ENCODE measurements at places on chromosomes 11 and 22.

DNA sequence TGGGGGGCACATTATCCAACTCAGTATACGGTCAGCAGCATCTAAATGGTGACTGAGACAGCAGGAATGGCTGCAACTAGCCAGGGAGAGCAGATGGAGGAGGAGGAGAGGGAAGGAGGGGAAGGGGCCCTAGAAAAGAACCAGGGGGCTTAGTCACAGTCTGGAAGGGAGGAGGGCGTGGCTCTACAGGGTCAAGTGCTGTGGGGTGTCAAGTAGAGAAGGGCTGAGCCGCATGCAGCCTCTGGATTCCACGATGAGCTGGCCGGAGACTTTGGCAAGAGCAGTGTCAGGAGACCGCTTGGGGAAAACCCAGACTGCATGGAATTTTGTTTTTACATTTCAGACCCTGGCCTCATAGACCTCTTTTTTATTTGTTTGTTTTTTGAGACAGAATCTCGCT, 25.8 kb upstream of the PPFIA1 start:
- DNase-seq: no peak

- DNase-seq: no peak
Measured at GRCh38 chr22:21800552-21801303, 65.1 kb upstream of the YPEL1 start.

- DNase-seq: no peak
Measured at GRCh38 chr11:103881584-103881983, 154.9 kb upstream of the DDI1 start.

GRCh38 chr11:44832452-44832851, 105.7 kb downstream of the TSPAN18 start:
- no peak for DNase-seq

GRCh38 chr11:34275486-34275885, 82.3 kb downstream of the ABTB2 start:
- no peak for DNase-seq

GRCh38 chr11:46981436-46981835, 44.9 kb downstream of the CSTPP1 start:
- no peak for DNase-seq

GRCh38 chr11:114079511-114080065, 20.1 kb downstream of the ZBTB16 start:
- DNase-seq: no peak

GRCh38 chr22:49660321-49660720, 167.4 kb downstream of the BRD1 start:
- no peak for DNase-seq

DNA sequence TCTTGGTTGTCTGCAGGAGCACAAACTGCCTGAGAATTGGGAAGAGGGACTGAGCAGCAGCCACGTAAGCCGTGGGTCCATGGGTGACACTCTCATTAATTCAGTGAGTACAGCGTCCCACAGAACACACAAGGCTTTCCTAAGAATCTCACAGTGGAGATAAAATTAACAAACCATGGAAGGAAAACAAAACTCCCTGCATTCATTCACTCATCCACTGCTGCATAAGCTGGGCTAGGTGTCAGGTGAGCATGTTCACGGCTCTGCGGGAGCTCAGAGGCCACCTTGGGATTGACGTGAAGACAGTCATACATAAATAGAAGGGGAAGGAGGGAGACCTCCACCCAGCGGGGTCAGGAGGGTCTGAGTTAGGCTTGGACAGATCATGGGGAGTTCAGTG, 1442.7 kb downstream of the TBC1D22A start:
- DNase-seq: no peak

GRCh38 chr11:10304495-10305261, at the start of gene ADM:
TSS of gene ADM (plus strand) at chr11:10305073. CDS start at chr11:10305701, 628 bp downstream.
- DNase-seq: no peak

DNA sequence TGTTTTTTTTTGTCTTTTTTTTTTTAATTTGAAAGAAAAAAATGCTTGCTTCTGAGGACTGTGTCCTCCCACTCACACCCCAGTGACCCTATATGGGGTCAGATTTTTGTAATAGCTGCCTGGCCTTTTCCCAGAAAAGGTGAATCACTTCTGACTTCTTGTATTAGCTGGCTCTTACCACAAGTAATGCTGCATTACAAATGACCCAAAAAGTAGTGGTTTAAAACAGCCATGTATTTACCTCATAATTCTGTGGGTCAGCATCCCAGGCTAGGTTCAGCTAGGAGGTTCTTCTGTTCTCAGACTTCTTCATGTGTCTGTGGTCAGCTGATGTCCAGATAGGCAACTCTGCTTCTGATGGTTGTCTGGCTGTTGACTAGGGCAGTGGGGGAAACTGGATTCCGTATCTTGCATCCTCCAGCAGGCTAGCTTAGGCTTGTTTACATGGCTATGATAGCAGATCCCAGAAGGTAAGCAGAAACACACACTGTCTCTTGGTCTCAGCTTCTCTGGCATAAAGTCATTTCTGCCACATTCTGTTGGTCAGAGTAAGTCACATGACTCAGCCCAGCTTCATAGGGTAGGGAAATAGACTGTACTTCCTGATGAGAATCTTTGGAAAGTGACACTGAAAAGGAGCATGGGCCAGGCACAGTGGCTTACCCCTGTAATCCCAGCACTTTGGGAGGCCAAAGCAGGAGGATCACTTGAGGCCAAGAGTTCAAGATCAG, 19.5 kb downstream of the LHFPL7 start:
- DNase-seq: no peak

DNA sequence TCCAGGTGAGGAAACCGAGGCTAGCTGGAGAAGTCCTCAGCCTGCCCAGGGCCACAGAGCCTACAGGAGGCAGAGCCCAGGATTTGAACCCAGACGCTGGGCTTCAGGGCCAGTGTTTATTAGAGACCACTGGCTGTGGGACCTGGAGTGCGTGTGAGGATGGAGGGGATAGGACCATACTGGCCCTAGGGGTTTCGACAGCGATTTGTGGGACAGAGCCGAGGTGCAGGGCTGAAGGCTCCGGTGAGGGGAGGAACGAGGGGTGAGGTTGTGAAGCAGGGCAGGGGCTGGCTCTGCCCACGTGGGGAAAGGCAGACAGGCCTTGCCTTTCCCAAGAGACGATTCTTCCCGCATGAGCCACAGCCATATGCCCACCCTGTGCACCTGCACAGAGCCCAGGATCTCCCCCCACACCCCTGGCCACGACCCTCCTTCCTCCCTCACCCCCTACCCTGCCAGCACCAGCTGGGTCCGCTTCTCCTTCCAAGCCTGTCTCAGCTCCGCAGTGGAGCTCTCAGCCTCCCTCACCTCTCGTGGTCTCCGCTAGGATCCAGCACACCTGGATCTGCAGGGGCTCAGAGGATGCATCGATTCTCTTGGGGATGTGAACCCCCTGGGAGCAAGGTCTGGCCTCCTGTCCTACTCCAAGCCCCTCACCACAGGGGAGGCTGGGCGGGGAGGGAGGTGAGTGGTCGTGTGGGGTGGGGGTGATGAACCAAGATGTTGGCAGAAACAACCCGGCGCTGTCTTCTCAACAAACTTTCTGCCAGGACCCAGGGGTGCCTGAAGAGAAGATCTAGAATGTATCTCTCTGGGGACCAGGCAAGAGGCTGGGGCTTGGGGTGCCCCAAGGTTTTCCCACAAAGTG, 58.4 kb downstream of the RTL6 start:
- DNase-seq: no peak

GRCh38 chr22:17938484-17938924, 85.9 kb downstream of the MICAL3 start:
- no peak for DNase-seq
